Activated CD4-positive, alpha-beta T cell treated with anti-CD3 and anti-CD28 coated beads, Interleukin-2, amount 50 U/mL, for 16 hours (primary cell): ENCODE measurements at places on chromosomes 7 and 10.

- DNase-seq, result no peak
Observed at GRCh38 chr10:98649170-98649569, 202.4 kb upstream of the HPS1 start.

GRCh38 chr7:81081616-81082015, 162.8 kb upstream of the SEMA3C start:
- DNase-seq, result no peak

- no peak for DNase-seq
Observed at GRCh38 chr10:30490289-30491000, 56.5 kb downstream of the MAP3K8 start.

DNA sequence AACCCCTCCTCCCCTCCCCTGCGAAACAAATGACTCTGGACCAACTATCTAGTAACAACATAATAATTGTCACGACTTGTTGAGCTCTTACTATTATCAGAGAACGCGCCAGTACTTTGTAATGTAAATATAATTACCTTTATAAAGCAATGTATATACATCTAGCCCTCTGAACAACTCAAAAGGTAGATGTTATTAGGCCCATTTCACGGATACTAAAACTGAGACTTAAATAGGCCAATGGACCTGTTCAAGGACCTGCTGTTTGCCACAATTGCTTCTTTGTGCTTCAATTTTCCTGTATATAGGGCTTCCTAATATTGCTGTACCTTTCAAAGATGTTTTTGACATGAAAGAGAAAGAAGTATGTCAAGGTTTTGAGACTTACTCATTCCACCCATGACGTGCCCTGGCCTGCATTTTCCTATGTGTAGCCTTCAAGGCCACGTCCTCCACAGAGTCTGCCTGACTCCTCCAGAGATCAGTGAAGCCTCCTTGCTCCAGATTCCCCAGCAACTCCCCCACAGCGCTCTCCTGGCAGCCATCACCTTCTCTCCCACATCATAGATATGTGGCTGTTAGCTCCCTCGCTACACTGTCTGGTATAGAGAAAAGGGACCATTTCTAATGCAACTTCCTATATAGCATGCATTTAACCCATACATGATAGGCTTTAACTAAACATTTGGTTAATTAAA, 156.6 kb downstream of the SKIDA1 start:
- no peak for DNase-seq

DNA sequence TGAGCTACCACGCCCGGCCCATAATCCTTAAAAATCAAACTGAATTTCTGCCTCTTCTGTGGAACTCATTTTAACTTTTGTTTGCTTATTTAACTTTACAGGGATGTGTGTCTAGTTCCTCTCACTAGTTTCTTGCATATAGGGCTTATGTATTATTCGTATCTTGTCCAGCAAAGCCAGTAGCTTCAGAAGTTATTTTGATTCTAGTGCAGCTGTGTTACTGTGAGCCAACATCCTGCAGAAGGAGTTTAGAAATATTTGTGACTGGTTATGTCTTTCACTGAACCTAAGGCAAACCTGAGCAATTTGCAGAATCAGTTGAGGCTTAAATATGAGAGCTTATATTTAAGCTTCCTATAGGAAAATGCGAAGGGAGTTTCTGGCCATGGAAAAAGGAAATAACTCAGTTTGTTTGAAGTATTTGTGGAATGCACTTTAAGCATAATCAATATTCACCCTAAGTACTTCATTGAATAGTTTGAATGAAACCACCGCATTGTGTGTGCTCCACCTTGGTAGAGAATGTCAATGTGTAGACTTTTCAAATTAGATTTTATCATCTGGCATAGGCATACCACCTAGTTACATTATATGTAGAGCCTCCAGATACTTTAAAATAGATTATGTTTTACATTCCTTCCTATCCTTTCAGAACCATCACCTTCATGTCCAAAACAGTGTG, 90.8 kb downstream of the MCU start:
- DNase-seq, result no peak

DNA sequence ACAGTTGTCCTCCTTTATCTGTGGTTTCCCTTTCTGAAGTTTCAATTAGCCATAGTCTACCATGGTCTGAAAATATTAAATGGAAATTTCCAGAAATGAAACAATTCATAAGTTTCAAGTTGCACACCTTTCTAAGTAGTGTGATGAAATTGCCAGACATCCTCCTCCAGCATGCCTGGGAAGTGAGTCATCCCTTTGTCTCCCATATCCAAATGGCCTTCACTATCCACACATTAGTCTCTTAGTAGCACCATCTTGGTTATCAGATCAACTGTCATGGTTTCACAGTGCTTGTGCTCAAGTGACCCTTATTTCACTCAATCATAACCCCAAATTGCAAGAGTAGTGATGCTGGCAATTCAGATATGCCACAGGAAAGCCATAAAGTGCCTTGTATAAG, 83.4 kb upstream of the PPP1R9A start:
- DNase-seq, result no peak

DNA sequence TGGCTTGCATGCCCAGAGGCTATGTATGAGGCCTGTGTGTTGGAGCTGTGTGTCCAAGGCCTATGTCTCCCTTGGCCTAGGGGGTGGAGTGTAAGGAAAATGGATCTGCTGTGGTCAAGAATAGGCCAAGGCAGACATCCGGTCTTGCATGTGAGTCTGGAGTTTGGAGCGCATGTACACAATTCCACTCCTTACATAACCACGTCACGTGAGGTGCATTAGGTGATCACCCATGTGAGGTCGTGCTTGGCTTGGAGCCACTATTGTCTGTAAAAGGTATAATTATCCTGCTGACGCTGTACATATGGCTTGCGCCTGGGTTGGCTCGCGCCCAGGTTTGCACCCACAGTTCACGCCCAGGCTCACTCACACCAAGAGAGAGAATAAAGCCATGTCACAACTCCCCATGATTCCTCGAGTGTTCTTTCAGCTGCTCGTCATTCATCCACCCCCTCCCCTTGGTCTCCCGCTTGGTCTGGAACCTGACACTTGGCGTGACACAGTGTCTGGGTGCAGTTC, 105.5 kb downstream of the BICC1 start:
- no peak for DNase-seq

GRCh38 chr7:4282434-4283223, 399.5 kb upstream of the FOXK1 start:
- no peak for DNase-seq

DNA sequence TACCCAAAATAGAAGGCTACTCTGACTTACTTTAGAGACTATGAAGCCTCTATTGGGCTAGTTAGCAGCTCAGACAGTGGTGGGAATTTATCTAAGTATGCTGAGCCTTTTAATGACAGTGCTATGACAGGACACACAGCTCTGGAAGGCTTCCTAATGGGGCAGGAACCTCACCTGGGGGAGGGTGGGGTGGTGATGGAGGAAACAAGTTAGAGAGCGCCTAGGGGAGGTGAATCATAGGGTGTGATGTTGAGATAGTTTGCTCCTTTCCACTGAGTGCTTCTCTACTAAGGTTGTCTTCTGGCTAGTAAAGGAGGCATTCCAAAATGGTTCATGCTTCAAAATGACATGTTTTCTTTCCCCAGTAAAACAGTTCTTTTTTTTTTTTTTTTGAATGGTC, 42.1 kb downstream of the PPP1R9A start:
- no peak for DNase-seq

GRCh38 chr7:127393368-127394058, 1.0 kb upstream of the ZNF800 start:
- DNase-seq, result no peak

GRCh38 chr10:6478722-6479121, 101.4 kb downstream of the PRKCQ start:
- DNase-seq, result no peak

- no peak for DNase-seq
Observed at GRCh38 chr10:75432176-75432575, 752 bp downstream of the LRMDA start.

- DNase-seq, result no peak
Observed at GRCh38 chr10:119668461-119668860, 17.3 kb downstream of the BAG3 start.

DNA sequence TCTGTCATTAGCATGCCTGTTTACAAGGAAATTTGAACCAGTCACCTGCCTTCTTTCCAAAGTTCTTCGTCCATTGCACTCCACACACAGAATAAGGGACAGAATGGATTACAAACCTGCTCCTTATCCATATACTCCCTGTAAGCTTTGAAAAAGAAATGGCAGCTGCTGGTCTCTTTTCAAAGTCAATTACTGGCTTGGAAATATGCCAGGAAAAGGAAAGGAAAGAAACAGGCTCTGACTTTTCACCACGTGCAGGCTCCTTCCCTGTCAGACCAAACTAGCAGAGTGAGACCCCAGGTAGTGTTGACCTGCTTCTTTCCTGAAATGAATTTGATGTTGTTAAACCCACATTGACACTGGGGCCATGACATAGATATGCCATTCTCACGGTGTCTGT, 84.5 kb downstream of the LHFPL3 start:
- no peak for DNase-seq

- no peak for DNase-seq
Observed at GRCh38 chr10:126177417-126178030, 210.8 kb downstream of the ADAM12 start.

GRCh38 chr7:3175285-3175902, 125.7 kb upstream of the SDK1 start:
- DNase-seq, result no peak

GRCh38 chr10:44618910-44619309, 234.0 kb upstream of the CXCL12 start:
- DNase-seq, result no peak

GRCh38 chr10:130772676-130773075, 538.8 kb downstream of the TCERG1L start:
- no peak for DNase-seq

- no peak for DNase-seq
Observed at GRCh38 chr7:74101061-74101681, 17.6 kb downstream of the LIMK1 start.

GRCh38 chr10:111207500-111207899, 130.7 kb downstream of the ADRA2A start:
- DNase-seq, result no peak

DNA sequence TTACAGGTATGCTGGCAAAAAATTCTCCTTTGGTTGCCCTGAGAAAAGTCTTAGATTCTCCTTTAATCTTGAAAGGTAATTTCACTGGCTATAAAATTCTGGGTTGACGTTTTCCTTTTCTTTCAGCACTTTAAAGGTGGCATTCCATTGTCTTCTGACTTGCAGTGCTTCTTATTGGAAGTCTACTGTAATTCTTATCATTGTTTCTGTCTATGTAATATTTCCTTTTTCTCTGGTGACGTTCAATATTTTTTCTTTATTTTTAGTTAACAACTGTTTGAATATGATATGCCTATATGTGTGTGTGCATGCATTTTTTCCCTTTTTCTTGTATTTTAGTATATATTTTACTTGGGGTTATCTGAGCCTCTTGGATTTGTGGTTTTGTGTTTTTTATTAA, 111.0 kb downstream of the GPR158 start:
- no peak for DNase-seq

DNA sequence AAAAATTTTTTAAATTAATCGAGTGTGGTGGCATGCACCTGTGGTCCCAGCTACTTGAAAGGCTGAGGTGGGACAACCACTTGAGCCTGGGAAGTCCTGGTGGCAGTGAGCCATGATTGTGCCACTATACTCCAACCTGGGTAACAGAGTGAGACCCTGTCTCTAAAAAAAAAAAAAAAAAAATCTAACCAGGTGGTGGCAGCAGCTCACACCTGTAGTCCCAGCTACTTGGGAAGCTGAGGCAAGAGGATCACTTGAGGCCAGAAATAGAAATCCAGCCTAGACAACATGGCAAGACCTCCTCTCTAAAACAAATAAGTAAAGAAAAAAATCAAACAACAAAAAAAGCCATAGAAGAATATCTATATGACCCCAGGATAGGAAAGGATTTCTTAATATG, 3.6 kb upstream of the MYOF start:
- DNase-seq, result no peak
